ENCODE measurements at places on chromosomes 5 and 9.

DNA sequence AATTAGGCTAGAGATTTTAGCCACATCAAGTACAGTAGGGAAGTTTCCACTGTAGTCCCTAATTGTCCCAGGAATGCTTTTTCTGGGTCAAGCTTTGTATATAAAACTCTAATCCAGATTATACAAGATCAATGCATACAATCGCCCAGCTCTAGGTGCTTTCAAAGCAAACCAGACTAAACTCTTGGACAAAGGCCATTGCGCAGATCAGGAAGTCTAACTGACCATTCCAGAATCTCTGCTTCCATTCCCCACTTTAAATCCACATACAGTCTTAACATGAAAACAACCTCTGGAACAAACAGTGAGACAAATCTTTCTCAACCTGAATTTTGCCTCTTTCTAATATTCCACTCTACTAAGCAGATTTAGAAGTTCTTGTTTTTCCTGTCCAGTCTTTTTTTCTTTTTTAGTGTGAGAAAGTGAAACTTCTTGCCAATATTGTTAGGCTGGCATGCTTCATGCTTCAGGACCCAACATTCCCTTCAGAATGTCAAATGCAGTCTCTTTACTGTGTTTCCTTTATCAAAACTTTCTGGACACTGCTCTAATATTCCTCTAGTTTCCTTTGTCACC, 76.1 kb downstream of the ITGA1 start:
- no peak overlapping the region for H3K4me3 ChIP-seq
- no peaks in the 10 kb centered on the region for H3K27me3 ChIP-seq
- no peaks in the 10 kb centered on the region for H3K4me1 ChIP-seq
- DNase-seq: no peak

DNA sequence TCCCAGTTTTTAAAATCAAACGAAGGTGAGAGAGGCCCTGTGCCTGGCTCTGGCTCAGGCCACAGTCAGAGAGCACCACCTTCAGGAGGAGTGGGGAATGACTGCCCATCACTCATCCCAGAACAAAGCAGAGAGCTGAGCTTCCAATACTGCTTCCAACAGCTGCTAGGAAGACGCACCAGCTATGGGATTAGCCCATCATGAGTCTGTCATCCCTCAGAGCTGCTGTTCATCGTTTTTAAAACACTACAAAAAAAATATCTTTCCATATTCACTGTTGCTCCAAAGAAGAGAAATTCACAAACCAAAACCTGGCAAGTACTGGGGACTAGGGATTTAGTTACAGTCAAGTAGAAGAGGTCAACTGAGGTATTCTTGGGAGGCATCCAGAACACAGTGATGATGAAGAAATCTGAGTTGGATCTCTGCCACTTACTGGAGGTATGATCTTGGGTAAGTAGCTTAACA, 102.4 kb downstream of the CDK5RAP2 start:
- no peak overlapping the region for H3K27ac ChIP-seq
- peak; percentile 30 for DNase-seq
- H3K4me1 ChIP-seq: no peaks in the 10 kb centered on the region
- no peaks in the 10 kb centered on the region for H3K27me3 ChIP-seq

DNA sequence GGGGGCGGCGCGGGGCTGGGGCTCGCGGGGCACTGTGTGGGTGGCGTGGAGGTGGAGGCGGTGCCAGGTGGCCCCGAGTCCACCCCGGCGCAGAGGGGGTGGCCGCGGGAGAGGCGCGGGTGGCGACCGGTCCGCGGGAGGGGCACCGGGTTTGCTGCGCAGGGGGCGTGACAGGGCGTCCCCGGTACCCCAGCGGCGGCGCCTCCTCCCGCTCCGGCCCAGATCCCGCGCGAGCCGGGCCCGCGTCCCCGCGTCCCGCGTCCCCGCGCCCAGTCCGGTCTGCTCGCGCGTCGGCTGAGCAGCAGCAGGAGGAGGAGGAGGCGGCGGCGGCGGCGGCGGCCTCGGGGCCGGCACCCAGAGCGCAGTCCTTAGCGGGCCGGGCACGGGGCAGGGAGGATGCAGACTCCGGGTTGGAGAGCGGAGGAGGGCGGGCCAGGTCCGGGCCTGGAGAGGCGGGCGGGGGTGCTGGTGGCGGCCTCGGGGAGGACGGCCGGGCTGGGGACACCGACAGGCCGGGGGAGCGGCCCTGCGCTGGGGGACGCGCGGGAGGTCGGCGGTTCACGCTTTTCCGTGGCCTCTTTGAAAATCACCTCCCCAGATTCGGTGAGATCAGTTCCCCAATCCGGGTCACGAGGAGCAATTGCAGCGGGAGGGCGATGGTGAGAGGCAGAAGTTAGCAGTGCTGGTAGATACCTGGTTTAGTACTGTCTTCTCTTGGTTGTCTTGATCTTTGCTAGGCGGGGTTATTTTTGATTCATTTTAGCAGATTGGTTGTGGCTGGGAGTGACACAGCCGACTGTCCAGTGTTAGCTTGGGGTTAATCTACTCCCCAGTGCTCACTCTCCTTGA, 1.7 kb downstream of the TRIO start:
- peaks cover 25% of the 10 kb centered on the region for H3K27me3 ChIP-seq
- peaks cover 10% of the 10 kb centered on the region for H3K4me1 ChIP-seq
- H3K27ac ChIP-seq: no peak overlapping the region
- no peak overlapping the region for H3K4me3 ChIP-seq
- H3K36me3 ChIP-seq: no peaks in the 10 kb centered on the region

- no peaks in the 10 kb centered on the region for H3K4me1 ChIP-seq
- DNase-seq: no peak
- no peaks in the 10 kb centered on the region for H3K27me3 ChIP-seq
- H3K36me3 ChIP-seq: no peaks in the 10 kb centered on the region
- H3K4me3 ChIP-seq: no peak overlapping the region
- H3K27ac ChIP-seq: no peak overlapping the region
Measured at GRCh38 chr5:117621921-117622320, 1047.3 kb upstream of the SEMA6A start.

- no peak for DNase-seq
- H3K4me1 ChIP-seq: no peaks in the 10 kb centered on the region
- no peak overlapping the region for H3K27ac ChIP-seq
- no peak overlapping the region for H3K4me3 ChIP-seq
- peaks cover 10% of the 10 kb centered on the region for H3K36me3 ChIP-seq
Measured at GRCh38 chr9:77375956-77376532, 198.7 kb downstream of the VPS13A start.

DNA sequence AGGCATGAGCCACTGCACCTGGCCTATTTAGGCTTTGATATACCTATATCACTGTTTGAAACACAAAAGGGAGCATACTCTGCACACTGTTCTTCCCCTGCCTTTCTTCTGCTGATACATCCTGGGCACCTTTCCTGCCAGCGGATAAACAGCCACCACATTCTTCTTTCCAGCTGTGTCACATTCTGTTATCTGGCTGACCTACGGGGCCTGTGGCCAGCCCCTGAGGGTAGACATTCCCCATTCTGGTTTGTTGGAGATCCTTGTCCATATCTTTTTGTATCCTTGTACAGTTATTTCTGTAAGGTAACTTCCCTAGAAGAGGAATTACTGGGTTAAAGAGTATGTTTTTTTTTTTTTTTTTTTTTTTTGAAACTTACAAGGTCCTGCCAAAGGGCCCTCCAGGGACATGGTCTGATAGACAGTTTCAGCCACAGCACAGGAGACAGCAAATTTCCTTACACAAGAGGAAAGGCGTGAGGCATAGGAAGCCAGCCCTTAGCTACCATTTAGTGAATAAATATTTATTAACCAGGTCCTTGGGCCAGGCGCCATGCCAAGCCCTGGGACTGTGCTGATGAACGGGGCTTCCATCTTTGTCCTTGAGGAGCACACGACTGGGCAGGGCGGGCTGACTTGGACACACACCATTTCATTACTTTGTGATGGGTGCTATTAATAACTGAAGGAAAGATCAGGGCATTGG, 57.8 kb downstream of the ERGIC1 start:
- H3K36me3 ChIP-seq: peaks cover 31% of the 10 kb centered on the region
- DNase-seq: no peak
- H3K4me3 ChIP-seq: no peak overlapping the region
- H3K4me1 ChIP-seq: no peaks in the 10 kb centered on the region
- no peaks in the 10 kb centered on the region for H3K27me3 ChIP-seq
- no peak overlapping the region for H3K27ac ChIP-seq

DNA sequence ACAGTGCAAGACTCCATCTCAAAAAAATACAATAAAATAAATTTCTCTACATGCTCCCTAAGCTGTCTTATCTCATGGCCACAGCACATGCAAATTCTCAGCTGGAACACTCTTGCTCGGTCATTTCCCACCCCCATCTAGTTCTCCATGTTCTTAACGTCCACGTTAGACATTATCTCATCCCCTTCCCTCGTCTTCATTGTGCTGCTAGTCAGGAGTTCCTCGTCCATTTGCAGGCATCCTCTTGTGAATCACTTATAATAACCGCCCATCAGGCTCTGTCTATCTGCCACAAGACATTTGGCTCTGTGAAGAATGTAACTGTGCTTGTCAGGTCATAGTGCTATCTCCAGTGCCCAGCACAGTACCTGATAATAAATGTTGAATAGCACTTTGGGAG, 32.9 kb upstream of the GOLGA1 start:
- no peaks in the 10 kb centered on the region for H3K4me1 ChIP-seq
- no peaks in the 10 kb centered on the region for H3K27me3 ChIP-seq
- no peak for DNase-seq

GRCh38 chr5:79133121-79133656, 21.6 kb downstream of the BHMT start:
- 0 out of 2 replicates have a peak overlapping the region, but pooled peaks have one; percentile 43 for H3K27ac ChIP-seq
- H3K36me3 ChIP-seq: no peaks in the 10 kb centered on the region
- peak overlapping the region; percentile 48 for H3K4me3 ChIP-seq
- DNase-seq: no peak

GRCh38 chr9:19498015-19498414, 89.2 kb downstream of the ACER2 start:
- no peak overlapping the region for H3K4me3 ChIP-seq
- H3K27me3 ChIP-seq: peaks cover 3% of the 10 kb centered on the region
- H3K27ac ChIP-seq: no peak overlapping the region
- DNase-seq: no peak
- H3K36me3 ChIP-seq: no peaks in the 10 kb centered on the region

DNA sequence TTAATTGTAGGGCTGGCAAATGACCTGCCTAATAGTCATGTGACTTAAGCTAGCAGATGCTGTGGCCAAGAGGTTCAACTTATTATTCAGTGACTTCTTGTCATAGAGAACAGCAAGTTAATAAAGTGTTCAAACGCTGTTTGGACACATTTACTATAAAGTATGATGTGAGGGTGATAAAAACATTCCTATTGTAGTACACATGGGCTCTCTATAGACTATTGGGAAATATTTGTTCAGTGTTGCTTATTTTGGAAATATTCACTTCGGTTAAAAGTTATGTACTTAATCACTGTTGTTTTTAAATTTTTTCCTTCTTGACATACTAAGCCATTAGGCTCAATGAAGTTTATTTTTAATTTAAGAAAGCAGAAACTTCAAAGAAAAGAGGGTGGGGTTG, 345.0 kb downstream of the NNT start:
- H3K4me1 ChIP-seq: no peaks in the 10 kb centered on the region
- H3K27me3 ChIP-seq: no peaks in the 10 kb centered on the region
- H3K27ac ChIP-seq: no peak overlapping the region
- DNase-seq: no peak
- H3K4me3 ChIP-seq: no peak overlapping the region

GRCh38 chr9:3513265-3513818, 12.5 kb downstream of the RFX3 start:
- no peaks in the 10 kb centered on the region for H3K36me3 ChIP-seq
- H3K27me3 ChIP-seq: no peaks in the 10 kb centered on the region
- no peak for DNase-seq
- H3K4me3 ChIP-seq: no peak overlapping the region
- no peak overlapping the region for H3K27ac ChIP-seq
- H3K4me1 ChIP-seq: peaks cover 13% of the 10 kb centered on the region

DNA sequence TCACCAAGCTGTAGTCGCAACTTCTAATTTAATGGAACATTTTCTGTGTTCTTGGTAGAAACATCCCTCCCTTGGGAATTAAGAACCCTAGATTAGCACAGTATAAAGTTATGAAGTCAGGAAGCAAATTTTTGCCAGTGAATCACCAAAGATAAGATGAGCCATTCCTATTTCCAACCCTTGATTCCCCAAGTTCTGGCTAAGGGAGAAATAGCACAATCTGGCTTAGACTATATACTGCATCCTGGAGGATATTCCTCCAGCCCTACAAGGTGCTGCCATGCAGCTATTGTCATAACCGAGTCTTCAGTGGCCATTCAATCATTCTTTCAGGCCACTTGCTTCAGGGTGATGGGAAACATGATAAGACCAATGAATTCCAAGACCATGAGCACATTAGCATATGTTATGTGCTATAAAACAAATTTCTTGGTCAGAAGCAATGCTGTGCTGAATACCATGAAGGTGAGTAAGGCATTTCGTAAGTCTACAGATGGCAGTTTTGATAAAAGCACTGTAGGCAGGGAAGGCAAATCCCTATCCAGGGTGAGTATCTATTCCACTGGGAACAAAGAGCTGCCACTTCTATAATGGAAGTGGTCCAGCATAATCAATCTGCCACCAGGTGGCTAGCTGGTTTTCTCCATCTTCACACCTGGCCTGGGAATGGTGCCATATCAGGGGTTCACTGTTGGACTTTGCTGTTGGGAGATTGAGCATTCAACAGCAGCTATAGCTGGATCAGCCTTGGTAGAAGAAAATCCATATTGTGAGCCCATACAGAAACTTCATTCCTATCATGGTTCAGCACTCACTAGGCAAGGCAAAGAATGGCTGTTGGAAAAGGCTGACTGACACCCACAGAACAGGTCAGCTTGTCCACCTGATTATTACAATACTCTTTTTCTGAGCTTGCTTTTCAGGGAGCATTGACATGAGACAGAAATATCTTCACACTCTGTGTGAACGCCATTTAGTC, 19.6 kb upstream of the ARL15 start:
- no peaks in the 10 kb centered on the region for H3K36me3 ChIP-seq
- no peak overlapping the region for H3K27ac ChIP-seq
- peaks cover 4% of the 10 kb centered on the region for H3K27me3 ChIP-seq
- DNase-seq: no peak

DNA sequence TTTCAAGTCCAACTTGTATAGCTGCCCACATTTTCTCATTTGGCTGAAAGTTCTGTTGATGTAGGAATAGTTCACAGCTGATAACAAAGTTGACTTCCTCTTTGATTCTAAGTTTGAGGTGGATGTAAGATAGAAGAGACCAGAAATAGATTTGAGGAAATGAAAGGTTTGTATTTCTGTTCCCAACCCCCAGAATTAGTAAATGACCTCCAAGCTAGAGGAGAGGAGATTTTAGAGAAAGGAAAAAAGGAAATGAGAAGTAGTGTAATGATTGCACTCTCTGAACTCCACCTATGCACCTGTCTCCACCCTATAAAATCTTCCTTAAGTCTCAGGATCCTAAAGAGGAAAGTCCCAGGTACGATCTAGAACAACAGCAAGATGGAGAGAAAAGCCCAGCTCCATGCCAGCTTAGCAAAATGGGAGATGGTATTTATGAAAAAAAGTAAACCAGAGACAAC, 130.4 kb upstream of the POC5 start:
- peaks cover 3% of the 10 kb centered on the region for H3K27me3 ChIP-seq
- no peak for DNase-seq
- no peak overlapping the region for H3K27ac ChIP-seq

GRCh38 chr5:65981548-65981947, 55.2 kb downstream of the ERBIN start:
- DNase-seq: no peak
- no peak overlapping the region for H3K4me3 ChIP-seq
- no peaks in the 10 kb centered on the region for H3K27me3 ChIP-seq
- no peaks in the 10 kb centered on the region for H3K4me1 ChIP-seq
- H3K27ac ChIP-seq: no peak overlapping the region
- H3K36me3 ChIP-seq: peaks cover 23% of the 10 kb centered on the region

GRCh38 chr9:99046542-99047071, 58.3 kb upstream of the TGFBR1 start:
- H3K27ac ChIP-seq: no peak overlapping the region
- DNase-seq: no peak
- H3K4me1 ChIP-seq: no peaks in the 10 kb centered on the region
- no peak overlapping the region for H3K4me3 ChIP-seq

- no peak for DNase-seq
- H3K27ac ChIP-seq: no peak overlapping the region
- no peak overlapping the region for H3K4me3 ChIP-seq
Measured at GRCh38 chr5:134247428-134248224, 21.8 kb upstream of the PPP2CA start.
